D721Med (cell line): ENCODE measurements at places on chromosomes 16 and 17.

DNA sequence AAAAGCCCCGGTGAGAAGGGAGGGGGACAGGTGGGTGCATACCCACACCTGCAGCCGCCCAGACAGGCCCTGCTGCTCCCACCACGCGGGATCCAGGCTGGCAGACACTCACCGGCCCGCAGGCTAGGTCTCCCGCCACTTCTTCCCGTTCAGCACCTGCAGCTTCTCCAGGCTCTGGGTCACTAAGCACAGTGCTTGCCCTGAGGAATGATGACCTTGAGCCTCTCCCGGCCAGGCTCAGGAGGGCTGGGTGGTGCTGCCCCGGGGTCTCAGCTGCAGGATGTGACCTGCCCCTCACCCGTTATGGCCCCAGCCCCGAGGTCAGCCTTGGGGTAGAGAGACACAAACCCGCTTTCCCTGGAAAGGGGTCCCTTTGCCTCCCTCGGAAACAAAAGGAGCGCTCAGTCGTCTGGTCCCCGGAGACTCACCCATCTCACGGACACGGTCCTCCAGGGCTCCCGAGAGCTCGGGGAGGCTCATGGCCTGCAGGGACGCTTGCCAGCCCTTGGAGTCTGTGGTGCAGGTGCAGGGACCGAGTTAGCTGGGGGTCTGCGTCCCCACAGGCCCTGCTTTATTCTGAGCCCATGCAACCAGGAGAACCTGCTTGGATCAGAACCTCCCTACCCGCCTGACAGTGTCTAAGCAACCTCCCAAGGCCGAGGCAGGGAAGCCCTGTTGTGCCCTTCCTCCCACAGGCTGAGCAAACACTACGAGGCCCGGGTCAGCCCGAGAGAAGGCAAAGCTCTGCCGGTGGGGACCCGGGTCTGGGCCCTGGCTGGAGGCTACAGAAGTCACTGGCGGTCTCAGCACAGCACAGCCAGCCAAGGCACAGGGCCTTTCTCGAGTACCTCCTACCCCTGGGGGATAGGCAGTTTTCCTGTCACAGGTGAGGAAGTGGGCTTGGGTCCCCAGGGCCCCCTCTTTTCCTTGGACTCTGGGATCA lies 3.8 kb downstream of the NUDT16L1 start:
- DNase-seq: no peak

DNA sequence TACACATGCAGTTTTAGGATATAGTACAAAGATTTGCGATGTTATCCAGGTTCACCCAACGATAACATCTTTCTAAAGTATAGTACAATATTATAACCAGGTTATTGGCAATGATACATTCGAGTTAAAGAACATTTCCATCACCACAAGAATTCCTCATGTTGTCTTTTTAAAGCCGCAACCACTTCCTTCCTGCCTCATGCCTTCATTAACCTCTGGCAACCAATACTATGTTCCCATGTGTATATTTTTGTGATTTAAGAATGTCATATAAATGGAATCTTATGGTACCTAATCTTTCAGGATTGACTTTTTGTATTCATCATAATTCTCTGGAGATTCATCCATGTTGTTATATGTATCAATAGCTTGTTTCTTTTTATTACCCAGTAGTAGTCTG lies 1183.2 kb downstream of the CDH11 start:
- DNase-seq: no peak

DNA sequence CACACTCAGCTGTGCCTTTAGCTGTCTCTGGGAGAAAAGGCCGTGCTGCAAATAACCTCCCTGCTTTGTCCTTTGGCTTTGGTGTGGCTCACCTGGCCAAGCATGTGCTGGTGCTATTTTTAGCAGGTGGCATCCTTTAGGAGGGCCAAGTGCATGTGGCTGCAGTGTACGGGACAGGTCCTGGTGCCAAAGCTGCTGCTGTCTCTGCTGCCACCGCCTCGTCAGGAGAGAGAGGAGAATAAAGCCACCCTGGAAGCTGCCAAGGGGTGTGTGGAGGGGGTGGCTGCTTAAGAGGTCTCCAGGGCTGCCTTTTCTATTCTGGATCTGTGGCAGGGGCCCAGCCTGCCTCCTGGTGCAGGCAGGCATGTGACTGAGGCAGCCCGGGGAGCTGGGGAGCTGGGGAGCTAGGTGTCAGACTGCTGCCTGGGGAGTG lies 6.2 kb downstream of the AKAP1 start:
- no peak for DNase-seq

DNA sequence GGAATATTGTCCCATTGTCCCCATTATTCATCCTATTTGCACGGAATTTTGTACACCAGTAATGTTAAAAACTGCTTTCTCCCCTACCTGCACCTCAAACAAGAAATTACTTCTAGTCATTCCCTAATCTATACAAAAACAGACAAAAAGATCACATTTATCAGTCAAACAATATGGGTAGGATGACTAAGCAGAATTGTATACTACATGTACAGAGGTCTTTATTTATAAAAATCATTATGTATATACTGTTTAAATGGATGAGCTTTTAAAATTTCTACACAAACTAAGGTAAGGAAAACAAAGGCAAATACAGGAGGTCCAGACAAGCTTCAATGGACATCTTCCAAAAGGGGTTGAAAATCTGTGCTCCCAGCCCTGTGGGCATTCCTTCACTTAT lies 137.7 kb downstream of the CEP112 start:
- DNase-seq: no peak
